Renal cortical epithelial cell (primary cell): ENCODE measurements at places on chromosomes 2 and 18. TPM values are rescaled to one million over a fixed set of nuclear protein-coding genes. Genes with fewer than 3 reads are reported as not detected.

DNA sequence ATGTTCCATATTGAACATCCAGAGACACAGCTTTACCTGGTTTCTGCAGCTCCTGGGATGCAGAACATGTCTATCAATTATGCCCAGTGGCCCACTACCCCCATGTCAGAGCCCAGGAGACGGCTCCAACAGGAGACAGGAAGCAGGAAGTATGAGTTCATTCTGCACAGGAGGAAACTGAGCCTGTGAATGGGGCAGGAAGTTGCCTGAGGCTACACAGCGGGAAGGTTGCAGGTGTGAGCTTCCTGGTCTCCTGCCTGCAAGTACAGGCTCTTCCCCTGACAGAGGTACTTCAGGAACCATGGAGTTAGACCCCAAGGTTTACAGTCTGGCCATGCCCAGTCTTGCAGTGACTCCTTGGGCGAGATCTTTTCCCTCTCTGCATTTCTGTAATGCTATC lies 2.8 kb upstream of the BOK start:
- DNase-seq: no peak

GRCh38 chr2:126650994-126651393 lies 5.0 kb upstream of the GYPC start:
- no peak for DNase-seq

- DNase-seq: peak; percentile 54
Observed at GRCh38 chr18:43587538-43588153, 310.4 kb upstream of the SYT4 start.

DNA sequence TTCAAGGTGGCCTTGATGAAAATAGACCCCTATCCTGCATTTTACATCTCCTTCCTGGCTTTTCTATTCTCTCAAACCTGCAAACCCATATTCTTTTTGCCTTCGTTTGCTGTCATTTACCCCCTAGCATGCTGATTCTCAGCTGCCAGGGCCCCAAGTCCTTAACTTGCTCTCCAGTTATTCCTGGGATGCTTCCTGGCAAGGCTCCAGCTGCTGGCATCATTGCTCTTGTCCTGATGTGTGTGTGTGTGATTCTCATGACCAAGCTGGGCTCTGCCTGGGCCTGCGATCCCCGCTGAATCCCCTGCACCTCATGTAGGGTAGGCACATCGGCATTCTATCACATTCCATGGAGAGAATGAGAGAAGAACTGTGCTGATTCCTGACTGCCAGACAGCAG lies 11.9 kb downstream of the NPAS2 start:
- DNase-seq: no peak

DNA sequence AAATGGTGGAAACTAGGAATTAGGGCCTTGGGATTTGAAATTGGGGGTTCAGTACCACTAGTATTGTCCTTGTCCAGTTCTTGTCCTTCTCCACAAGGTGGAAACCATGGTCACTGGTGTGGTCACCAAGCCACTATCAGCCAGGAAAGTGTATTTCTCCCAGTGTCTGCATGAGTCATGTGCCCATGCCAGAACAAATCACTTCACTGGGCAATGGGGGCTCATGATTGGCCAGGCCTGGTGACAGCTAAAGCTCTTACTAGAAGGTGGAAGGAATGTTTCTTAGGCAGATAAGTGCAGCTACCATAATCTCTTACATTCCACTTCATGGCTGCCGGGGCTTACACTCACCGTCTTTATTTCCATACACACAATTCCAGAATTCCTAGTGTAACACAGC lies 124.8 kb upstream of the TACR1 start:
- peak; percentile 5 for DNase-seq

- DNase-seq: peak; percentile 16
Observed at GRCh38 chr18:67385455-67385854, 131.1 kb downstream of the DSEL start.

- no peak for DNase-seq
Observed at GRCh38 chr18:71209944-71210343, 921.1 kb downstream of the SOCS6 start.

- DNase-seq: no peak
Observed at GRCh38 chr2:172021955-172022354, 22.2 kb downstream of the METAP1D start.

DNA sequence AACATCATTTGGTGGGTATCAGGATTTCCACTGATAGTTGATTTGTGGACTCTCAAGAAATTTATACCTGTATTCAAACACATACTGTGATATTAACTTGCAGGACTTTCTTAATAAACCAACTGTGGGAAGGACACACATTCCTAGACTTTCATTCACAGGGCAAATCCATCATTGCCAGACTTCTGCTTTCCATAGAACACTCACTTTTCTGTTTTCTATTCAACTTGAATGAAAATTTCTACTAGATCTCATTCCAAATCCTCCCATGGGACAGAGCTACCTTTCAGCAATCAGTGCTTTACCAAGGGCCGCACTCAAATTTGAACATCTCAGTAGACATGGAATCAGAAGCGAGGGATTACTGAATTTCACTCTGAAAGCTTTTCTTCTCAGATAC lies 612.5 kb downstream of the IRS1 start:
- no peak for DNase-seq

The PAPOLG gene
- 11.3 and 16.9 TPM in 2 replicates for total RNA-seq

The OR6B2 gene
- not detected in 2 replicates for total RNA-seq
